Pons (tissue), 1 donor: ENCODE measurements at places on chromosomes 12 and 14.

DNA sequence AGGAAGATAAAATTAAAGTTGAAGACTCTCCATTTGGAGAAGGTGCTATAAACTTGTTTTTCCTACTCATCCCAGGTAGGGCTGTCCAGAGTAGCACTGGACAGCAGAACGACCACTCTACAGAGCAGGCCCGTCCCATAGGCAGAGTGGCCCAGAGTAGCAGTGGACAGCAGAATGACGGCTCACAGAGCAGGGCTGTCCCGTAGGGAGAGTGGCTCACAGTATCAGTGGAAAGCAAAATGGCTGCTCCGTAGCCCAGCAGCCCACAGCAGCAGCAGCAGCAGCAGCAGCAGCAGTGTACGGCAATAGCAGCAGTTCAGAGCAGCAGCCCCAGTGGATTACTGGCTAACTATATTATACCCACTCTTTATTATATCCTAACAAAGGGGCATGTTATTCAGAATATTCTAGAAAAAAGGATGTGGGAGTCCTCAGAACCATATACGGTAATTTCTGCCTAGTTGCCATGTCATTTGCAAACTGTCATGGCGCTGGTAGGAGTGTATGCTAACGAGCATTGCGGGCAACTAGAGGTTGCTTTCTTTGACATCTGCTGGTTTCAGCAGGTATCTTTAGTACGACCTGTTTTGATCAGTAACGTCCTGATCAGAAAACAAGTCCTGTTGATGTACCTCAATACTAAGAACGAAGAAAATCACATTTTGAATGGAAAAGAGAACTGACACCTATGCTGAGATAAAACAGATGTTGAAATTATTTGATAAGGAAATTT lies 567.3 kb downstream of the SLC16A7 start:
- no peak for DNase-seq

GRCh38 chr12:132160601-132161035 lies 16.4 kb downstream of the NOC4L start:
- DNase-seq = no peak

GRCh38 chr12:127767656-127768055 lies 499.3 kb upstream of the TMEM132C start:
- no peak for DNase-seq

DNA sequence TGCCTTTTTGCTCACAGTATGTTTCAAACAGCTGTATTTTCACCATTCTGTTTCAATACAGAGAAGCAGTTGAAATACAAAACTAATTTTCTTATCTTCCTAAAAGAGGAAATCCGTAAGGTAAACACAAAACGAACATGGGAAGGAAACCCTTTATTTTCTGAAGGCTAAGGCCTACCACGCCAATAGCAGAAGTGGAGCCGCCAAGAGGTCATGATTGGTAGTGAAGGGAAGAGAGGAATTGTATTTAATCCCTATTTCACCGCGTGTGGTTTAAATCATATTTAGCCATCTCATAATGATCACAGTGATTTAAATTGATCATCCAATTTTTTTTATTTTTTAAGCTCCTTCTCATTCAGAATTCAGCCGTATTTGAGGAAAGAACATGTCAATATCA lies 398.2 kb downstream of the PRKD1 start:
- no peak for DNase-seq

DNA sequence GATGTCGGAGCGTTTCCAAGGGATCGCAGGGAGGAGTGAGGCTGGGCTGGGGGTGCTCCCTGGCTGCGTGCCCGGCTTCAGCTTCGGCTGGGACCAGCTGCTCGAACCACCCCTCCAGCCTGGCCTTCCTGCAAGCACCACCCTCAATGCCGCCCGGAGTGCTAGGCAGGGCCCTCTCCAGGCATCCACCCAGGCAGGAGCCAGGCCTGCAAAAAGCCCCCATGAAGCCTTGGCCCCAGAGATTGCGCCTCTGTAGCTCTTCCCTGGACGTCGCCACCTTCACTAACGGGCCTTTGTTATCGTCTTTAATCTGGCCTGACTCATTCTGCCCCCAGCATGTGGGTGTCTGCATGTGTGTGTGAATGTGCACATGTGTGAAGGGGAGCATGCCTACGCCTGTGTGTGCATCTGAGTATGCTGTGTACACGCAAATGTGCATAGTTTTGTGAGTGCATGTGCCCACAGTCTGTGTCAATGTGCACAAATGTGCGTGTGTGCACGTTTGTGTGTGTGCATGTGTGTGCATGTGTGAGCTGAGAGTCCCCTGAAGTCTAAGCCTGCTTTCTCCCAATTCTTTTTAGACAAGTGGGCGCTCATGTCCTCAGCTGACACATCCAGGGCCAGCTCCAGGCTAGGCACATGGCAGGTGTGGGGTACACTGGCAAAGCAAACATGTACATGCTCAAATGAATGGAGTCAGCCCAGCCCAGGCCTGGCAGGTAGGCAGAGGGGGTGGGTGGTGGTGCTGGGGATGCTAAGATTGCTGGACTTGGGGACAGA lies 195.4 kb upstream of the C14orf180 start:
- no peak for DNase-seq

DNA sequence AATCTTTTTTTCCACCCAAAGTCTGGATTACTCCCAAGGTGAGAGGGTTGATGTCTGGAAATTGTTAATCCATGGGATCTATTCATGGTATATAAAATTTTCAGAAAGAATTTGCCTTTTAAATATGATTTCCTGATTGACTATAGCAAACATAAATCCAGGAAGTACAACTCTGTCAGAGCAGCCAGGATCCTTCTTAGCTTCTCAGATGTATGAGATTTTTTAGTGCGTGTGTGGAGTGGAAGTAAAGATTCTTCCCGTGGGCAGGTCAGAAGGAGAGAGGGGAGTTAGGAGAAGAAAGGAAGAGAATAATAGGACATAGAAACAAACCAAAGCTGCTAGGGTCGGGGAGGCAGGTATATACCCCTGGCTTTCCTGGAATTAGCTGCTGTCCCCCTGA lies 159.3 kb downstream of the FBXL14 start:
- no peak for DNase-seq

- DNase-seq = no peak
These were observed 52.7 kb downstream of the FAM222A start for GRCh38 chr12:109766251-109766778.
